Kidney epithelial cell (primary cell): ENCODE measurements at places on chromosomes 2 and 18.

DNA sequence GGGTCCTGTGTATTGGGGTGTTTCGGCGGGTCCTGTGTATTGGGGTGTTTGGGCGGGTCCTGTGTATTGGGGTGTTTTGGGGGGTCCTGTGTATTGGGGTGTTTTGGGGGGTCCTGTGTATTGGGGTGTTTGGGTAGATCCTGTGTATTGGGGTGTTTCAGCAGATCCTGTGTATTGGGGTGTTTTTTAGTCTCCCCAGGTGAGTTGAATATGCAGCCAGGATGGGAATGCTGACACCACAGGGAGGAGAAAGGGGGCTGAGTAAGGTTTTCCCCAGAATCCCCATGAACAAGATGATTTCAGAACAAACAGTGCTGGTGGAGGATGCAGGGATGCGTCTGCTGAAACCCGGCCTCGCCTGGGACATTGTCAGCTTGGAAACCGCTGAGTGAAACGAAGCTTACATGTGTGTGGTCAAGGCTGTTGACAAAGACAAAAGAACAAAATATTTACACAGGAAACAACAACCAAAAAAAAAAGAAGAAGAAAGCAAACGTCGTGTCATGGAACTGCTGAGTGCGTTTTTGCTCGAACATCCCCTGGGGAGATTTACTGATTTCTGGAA is 88.5 kb upstream of the ODC1 start:
- no peak for DNase-seq

GRCh38 chr2:173734797-173735196 is 230.4 kb downstream of the SP3 start:
- DNase-seq: no peak

- DNase-seq: no peak
Measured at GRCh38 chr2:231298091-231298490, 97.4 kb upstream of the B3GNT7 start.

DNA sequence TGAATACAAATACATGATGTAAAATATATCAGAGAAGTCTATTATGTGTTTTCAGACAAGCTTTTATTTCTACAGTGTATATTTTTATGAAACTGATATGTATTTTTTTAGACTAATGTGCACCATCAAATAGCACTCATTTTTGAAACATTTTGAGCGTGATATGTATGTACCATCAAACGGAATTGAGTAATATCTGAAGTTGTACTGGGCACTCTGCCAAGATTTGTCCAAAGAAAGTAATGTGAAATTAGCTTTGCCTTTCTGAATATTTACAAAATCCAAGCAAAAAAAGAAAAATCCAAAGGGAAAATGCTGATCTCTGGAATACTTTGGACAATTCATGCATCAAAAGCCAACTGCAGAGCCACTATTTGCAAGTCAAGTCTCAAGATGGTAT is 972.0 kb downstream of the DPP10 start:
- DNase-seq: no peak

DNA sequence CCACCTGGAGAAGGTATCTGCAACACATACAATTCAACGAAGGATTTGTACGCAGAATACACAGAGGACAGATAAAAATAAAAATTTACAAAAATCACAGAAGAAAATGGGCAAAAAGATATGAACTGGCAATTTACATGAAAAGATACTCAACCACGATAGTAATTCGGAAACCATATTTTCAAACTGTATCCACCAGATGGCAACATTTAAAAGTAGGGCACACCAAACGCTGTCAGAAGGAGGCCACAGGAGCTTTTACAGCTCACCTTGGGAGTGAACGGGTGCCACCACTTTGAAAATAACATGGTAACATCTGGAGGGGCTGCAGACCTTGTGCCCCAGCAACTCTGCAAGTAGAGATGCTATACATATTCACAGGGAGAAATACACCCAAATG is 9.8 kb downstream of the KIF1A start:
- DNase-seq: no peak

GRCh38 chr2:9984217-9984739 is 32.8 kb downstream of the GRHL1 start:
- DNase-seq: no peak

DNA sequence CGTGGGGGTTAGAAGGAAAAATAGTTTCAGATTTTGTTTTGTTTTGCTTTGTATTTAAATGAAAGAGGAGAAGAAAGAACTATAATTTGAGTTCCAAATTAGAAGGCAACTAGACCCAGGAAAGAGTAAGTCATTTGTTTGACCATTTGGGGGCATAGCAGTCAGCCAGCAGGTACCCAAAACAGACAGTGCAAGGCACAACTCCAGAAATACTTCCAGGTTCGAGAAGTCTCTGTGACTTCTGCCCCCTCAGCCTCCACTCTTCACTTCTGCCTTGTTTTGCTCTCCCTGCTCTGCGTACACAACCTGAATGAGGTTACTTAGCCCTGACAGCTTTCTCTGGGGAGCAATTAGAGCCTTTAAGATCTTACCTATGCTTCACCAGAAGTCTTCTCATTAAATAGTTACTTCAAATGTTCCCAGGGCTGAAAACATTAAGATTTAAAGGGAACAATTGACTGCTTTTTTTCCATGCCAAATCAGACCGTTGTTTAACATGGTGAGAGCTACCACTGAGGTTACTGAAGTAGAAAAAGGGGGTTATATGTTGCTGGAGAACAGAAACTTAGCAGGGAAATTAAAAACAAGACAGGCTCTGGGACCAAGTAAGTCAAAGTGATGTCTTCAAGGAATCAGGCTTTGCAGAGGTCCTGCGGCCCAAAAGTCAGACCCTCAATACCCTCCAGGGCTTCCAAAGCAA is 216.9 kb downstream of the BCL11A start:
- no peak for DNase-seq

DNA sequence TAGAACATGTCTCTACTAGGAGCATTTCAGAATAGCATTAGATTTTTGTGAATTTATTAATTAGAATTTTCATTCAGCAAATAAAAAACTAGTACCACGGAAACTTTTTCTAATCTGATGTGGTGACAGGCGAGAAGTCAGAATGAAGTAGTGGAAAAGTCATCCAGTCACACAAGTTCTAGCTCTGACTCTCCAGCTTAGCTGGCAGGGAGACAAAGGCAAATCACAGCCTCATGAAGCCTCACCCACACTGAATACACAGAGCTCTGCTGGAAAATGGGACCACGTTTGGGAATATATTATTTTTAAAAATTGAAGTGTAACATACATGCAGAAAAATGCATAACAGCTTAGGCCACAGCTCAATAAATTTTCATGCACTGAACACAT is 86.1 kb downstream of the L3MBTL4 start:
- no peak for DNase-seq

GRCh38 chr2:38116762-38117161 is 40.8 kb upstream of the CYP1B1 start:
- no peak for DNase-seq

- peak; percentile 38 for DNase-seq
Measured at GRCh38 chr2:207504513-207505170, 25.1 kb upstream of the CREB1 start.

DNA sequence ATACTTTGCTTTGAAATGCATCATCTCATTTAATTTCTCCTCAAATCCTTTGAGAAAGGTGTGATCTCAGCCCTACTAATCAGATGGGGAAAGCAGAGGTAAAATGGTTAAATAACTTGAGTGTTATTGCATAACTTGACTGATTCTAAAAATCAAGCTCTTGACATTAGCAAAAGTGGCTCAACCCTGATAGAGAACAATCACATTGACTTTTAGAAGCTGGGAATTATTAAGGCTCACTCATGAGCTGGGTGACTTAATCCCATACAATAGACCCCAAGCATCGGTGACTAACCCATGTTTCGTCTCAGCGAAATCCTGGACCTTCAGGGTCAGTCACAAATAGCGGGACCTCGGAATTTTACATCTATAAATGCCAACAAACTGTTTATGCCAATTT is 378.9 kb downstream of the NBAS start:
- DNase-seq: no peak

GRCh38 chr2:19141234-19142004 is 217.0 kb downstream of the OSR1 start:
- no peak for DNase-seq

GRCh38 chr18:50277942-50278341 is 3.4 kb downstream of the MBD1 start:
- DNase-seq: no peak

DNA sequence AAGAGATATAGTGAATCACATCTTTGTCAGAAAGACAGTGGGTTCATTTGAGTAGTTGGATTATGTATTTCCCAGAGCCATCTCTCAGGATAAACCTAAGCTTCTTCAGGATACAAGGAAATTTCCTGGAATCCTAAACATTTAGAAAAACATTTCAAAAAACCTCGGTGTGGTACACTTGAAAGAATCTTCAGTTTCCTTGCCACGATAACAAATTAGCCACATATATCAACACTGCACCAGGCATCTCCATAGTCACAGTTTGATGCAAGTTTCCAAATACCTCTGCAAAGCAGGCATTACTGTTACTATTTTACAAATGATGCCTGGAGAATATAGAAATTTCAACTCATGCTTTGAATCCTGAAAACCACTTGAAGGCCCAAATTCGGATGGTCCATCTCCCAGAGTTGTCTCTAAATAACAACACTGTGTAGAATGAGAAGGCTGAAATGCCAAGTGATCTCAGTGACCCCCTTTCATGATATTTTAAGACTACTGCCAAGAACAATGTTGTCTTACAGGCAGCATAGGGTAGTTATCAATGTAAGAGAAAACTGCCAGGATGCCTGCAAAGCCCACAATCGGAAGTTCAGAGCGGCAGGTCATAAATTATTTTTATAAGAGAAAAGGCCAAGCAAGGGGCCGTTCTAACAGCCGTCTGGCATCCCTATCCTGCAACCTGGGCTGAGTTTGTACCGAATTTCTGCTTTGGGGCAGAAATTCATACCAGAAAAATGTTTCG is 307.9 kb downstream of the TXNL1 start:
- DNase-seq: no peak

DNA sequence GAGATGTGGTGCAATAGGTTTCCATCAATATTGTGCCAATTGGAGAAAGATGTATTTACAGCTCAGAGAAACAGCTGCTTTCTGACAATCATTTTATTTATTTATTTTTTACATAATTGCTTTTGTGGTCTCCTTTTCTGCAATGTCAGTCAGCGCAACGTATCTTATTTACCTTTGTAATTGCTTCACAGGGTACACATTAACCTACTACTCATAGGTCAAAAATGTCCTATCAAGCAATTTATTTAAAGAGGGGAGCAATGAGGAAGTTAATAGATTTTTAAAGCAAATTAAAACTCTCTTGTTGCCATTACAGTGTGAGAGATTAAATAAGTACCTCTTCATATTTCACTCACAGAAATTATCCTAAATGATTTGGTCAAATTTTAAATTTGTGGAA is 291.0 kb downstream of the CALCRL start:
- DNase-seq: no peak

DNA sequence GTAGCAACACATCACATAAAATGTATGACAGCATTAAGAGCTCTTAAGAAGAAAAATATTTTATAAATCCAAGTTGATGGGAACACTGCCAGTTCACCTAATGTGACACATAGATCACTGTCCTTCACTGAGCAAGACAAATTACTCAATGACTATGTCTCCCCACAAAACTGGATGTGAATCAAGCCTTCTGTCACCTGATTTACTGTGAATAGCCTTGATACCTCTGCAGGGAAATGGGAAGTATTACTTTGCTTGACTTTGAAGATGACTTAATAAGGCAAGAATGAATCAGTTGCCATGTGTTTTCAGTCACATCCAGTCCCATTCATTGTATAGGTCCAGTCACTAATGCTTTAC is 94.6 kb downstream of the NYAP2 start:
- DNase-seq: no peak

DNA sequence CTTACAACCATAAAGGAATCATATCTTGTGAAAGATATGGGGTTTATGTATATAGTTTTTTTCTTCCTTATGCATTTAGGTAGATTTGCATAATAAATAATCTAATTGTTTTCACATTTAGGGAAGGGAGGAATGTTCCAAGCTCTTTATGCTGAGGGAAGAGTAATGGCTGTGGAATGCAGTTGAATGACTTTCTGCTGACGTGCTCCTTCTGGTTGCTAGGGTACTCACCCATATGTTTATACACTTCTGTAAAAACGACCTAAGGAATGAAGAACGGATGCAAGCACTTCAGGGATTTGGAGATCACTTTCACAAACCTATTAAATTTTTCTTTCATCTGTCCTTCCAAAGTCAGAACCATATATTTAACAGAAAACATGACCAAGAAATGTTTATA is 29.2 kb upstream of the PPP4R1 start:
- peak; percentile 97 for DNase-seq

DNA sequence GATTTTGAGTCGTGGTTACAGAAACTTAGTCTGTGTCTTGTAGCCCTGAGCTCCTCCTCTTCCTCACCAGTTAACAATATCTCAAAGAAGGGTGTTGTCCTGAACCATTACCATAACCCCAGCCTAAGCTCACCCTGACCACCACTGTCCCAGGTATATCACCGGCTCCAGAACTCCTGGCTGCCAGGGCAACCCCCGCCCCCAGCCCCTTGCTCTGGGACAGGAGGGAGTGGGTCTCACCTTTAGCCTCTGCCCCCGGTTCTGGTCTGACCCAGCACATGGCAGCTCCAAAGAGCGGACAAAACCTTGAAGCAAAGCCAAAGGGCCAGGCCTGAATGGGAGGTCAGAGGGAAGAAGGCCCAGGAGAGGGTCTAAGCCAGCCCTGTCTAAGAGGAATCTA is 5.6 kb upstream of the PSMD1 start:
- no peak for DNase-seq

DNA sequence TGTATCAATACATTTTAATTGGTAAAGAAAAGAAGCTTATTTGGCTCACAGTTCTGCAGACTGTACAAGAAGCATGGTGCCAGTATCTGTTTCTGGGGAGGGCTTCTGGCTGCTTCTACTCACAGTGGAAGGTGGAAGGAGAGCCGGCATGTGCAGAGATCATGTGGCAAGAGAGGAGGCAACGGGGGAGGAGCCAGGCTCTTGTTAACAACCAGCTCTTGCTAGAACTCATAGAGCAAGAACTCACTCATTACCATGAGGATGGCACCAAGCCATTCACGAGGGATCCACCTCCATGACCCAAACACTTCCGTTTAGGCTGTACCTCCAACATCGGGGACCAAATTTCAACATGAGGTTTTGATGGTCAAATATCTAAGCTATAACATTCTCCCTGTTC is 7.5 kb downstream of the PARD6G start:
- no peak for DNase-seq

GRCh38 chr18:1045658-1046057 is 141.0 kb downstream of the ADCYAP1 start:
- DNase-seq: no peak

- DNase-seq: no peak
Measured at GRCh38 chr18:58456625-58457024, 172.3 kb downstream of the ALPK2 start.

GRCh38 chr2:23270810-23271209 is 114.2 kb upstream of the KLHL29 start:
- DNase-seq: no peak
